AG20443 (cell line): ENCODE measurements at places on chromosomes 1 and 21.

GRCh38 chr1:78102082-78102481, 56.3 kb downstream of the GIPC2 start:
- DNase-seq: peak; percentile 51

DNA sequence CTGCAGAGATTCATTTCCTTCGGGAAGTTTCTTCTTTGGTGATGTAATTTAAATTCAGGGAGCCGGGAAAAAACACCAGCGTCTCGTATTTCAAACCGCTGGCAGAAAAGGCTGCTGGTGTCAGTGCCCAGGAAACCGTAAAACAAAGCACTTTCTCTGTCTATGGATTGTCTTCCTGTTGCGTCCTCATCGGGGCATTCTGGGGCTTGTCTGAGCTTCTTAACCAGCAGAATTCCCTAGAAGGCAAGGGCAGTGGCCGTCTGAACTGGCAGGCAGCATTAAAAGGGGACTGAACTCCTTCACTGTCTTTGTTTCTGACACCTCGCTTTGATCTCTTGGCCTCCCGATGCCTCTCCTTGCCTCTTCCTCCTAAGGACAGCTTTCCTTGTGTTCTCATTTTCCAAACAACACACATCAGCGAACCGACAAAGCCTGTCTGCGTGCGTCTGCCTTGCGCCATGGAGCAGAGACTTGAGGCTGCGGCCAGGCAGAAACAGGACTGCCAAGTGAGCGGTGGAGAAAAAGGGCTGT, 391.6 kb upstream of the VAMP3 start:
- peak; percentile 81 for DNase-seq

DNA sequence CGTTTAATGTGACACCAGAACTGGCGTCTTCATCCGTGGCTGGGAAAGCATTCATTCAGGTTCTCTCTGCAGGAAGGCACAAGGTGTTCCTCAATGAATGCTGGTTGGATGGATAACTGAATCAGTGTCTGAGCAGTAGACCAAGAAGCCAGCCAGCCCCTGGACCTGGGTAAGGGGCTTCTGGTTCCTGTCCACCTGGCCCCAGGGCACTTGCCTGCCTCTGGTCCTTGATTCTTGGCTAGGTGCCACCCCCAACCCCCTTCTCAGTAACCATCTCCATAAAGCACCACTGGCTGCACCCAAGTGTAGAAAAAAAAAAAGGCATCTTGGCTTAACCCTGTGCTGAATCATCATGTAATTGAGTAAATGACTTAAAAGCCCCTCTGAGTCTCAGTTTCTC, 59.1 kb downstream of the KCND3 start:
- DNase-seq: no peak

DNA sequence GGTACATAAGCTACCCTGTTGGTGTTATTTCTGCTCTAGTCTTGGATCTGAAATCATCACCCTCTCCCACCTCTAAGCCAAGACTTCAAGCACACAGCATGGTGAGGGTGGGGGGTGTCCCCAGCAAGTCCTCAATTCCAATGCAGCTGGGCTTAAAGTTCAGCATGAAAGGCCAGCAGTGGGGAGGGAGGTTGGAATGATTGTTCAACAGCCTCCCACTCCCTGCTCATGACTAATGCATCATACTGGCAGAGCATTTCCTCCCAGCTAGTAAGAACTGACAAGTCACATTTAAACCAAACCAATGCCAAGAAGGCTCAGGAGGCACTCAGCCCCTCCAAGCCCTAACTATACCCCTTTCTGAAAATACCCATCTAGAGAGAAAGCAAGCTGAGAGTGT, 50.1 kb downstream of the TIAM1 start:
- peak; percentile 87 for DNase-seq

- DNase-seq: no peak
These were observed 46.4 kb downstream of the ABCG1 start for GRCh38 chr21:42265231-42265812.

DNA sequence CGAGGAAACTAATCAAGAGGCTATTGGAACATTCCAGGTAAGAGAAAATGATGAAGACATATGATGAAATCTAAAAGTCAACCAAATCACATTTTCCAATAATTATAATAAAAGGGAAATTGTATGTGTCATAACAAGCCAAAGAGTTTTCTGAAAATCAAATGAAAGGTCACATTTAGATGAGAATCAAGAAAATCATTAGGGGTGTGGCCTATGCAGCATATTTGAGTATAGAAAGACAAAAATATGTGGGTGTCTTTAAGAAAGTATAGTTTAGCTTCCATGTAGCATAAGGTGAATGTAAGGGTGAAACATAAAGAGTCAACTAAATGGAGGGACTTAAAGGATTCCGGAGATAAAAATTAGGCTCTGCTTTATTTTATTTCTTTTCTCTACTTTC, 9.2 kb upstream of the RNPC3 start:
- DNase-seq: no peak

DNA sequence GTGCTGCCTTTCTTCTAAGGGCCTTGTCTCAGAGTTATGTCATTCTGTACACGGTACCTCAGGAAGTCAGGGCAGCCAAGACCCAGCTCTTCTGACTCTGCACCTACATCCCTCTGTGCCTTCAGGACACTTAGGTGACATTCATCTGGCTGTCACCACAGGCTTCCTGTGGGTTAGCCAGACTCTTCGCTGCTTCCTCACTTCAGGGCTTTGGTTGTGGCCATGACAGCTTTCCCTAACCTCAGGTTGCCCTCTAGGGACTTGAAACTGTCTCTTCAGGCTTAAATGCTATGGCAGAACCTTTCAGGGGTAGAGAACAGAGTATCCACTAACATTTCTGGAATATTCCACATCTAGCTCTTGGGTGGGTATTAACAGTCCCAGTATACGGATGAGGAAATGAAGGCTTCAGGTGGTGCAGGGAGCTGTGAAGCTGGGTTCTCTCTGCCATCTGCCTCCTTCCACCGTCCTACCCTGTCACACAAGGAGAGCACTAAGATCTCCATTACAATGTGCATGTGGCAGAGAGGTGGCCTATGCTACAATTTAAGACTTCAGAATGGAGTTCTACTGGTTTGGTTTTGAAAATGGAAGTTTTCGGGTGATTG, 9.9 kb downstream of the TSSK3 start:
- no peak for DNase-seq

DNA sequence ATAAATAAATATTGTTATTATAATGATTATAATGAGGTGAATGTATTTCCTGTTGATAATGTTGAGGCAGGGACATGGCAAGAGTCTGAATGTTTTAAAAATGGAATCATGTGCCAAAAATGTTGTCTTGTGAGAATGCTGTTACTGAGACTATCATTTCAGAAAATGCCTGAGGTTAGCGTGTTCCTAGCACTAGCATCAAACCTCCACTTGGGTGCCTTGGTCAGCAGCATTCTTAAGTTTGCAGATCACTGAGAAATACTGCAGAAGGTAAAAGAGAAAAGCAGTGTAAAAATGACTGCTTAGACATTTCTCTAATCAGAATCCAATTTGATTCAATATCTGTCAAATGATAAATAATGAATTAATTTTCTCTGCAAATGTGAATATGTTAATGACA, 50.8 kb downstream of the OLFM3 start:
- DNase-seq: no peak

- no peak for DNase-seq
These were observed 20.6 kb downstream of the CDA start for GRCh38 chr1:20609541-20609940.

DNA sequence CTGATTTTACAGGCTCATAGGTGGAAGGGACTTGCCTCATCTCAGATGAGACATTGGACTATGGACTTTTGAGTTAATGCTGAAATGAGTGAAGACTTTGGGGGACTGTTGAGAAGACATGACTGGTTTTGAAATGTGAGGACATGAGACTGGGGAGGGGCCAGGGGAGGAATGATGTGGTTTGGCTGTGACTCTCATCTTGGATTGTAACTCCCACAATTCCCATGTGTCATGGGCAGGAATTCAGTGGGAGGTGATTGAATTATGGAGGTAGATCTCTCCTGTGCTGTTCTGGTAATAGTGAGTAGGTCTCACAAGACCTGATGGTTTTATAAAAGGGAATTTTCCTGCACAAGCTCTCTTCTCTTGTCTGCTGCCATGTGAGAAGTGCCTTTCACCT, 20.8 kb downstream of the SCYL3 start:
- DNase-seq: no peak

DNA sequence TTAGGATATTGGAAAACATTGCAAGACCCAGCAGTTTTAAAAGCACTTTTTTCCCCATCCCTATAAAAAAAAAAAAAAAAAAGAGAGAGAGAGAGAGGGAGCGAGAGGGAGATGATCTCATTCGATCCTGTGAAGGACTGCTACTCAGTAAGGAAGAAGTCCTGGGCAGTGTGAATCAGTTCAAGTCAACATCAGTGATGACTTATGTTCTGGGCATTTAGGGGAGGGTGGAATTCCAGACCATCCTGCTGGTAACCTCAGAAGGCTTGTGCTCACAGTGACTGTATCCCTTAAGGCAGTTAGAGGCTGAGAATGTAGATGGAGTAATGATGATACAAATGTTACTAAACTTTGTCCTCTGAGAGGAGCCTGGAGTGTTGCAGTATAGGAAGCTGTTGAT, 151.4 kb downstream of the TGFB2 start:
- DNase-seq: peak; percentile 85

GRCh38 chr1:115261496-115261895, 76.6 kb downstream of the NGF start:
- DNase-seq: no peak

DNA sequence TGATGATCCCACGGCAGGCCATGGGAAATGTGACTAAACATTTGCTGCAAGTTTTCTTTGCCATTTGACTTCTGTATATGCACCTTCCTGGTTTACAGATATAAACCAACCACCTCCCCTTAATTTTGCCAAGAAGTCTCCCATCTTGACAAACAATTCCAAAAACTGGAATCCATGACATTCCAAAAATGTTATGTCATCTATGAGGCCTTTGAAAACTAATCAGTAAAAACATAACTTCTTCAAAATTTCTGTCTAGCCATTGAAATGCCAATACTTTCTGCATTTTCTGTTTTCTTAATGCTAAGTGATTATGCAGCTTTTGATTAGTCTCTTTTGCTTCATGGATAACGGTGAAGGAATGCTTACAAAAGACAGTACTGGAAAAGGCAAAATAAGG, 84.1 kb downstream of the LYST start:
- no peak for DNase-seq

DNA sequence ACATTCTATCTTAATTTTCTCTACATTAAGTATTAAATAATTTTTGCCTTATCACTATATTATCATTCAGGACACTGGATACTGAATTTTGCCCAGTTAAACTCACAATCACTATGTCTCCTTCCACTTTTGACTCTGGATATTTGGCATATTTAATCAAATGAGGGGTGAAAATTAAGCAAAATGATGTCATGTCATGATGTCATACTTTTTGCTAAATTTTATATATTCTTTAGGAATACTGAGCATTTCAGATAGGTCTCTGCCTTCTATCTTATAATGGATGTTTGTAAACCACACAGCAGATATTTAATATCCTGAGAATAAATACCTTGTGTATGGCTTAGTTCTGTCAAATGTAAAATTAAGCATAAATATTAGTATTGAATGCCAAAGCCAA, 79.5 kb upstream of the HIVEP3 start:
- DNase-seq: no peak

DNA sequence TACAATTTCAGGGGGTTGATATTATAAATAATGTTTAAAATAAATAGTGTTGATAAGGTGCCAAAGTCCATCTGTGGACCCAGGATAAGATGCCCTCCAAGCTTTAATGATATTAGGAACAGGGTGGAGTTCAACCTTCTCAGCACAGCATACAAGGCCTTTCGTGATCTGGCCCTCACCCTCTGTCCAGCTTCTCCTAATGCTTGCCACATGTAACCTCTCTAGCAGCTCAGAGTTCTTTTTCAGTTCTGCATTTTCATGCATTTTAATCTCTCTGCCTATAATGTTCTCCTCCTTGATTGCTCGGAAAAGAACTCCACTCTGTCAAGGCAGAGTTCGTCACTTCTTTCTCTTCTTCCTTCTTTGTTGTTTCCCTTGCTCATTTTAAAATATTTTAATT, 21.4 kb upstream of the SMAP2 start:
- no peak for DNase-seq

- no peak for DNase-seq
These were observed 3.2 kb upstream of the ARTN start for GRCh38 chr1:43930168-43930948.

DNA sequence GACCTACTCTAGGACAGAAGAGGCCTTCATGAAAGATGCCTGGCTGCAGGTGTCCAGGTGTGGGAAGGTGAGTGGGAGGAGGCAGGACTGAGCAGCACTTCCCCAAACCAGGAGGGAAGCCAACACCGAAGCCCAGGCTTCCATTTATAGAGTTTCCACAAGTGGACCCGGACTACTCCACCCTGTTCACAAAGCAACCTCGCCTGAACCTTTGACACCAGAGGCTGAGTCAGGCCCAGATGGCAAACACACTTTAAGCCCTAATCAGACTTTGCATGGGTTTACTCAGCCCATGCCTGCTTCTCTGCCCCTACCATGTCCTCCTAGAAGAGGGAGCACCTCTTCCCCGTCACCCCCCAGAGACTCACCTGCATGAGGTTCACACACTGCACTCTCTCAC, 14.0 kb downstream of the PRR9 start:
- no peak for DNase-seq

GRCh38 chr1:173413271-173413707, 63.8 kb upstream of the PRDX6 start:
- no peak for DNase-seq

- no peak for DNase-seq
These were observed 189.7 kb downstream of the SLC35F3 start for GRCh38 chr1:234094172-234094571.

DNA sequence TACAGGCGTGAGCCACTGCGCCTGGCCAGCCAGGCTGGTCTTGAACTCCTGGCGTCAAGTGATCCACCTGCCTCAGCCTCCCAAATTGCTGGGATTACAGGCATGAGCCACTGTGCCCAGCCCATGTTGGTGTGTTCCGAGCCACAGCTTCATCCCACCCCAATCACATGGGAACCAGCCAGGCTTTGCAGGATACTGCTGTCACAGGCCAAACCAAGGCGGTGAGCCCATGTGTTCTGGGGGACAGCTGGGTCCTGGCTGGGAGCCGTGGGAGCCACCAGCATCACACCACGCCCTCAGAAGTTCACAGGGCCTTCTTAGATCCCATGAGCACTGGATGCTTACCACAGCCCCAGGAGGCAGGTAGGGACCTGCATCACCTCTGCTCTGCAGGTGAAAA, 56.9 kb downstream of the DHRS3 start:
- DNase-seq: no peak

DNA sequence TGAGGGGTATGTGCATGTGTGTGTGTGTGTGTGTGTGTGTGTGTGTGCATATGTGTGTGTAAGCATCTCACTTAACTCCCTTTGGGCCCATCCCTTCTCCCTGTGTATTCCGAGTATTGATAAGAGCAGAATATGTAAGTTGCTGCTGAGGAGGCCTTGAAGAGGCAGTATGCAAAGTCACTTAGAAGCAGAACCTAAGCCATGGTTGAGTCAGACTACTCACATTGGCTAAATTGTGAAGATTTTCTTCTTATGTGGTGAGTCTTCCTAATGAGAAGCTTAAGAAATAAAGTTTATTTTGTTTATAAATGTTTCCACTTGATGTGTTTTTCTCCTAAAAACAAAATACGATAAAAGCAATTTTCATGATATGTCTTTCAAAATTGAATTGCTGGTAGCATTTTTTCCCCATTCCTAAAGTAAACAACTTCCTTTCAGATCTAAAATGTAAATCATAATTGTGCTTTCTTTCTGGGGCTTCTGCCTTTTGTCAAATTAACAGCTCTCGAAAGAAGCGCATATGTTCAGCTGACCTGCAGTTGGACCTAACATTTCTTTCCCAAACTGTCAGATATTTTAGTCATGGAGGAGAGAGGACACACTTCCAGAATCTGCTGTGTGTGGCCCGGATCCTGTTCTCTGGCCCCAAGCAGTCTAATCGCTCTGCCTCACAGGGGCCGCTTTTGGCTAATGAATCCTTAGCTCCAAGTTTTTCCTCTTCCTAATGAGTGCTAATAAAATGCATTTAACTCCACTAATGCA, 284.0 kb downstream of the DUSP10 start:
- DNase-seq: peak; percentile 23
